ENCODE measurements at places on chromosomes 5 and 9.
A peak's percentile ranks its signal among the peaks of the same experiment; 100 is the strongest.

DNA sequence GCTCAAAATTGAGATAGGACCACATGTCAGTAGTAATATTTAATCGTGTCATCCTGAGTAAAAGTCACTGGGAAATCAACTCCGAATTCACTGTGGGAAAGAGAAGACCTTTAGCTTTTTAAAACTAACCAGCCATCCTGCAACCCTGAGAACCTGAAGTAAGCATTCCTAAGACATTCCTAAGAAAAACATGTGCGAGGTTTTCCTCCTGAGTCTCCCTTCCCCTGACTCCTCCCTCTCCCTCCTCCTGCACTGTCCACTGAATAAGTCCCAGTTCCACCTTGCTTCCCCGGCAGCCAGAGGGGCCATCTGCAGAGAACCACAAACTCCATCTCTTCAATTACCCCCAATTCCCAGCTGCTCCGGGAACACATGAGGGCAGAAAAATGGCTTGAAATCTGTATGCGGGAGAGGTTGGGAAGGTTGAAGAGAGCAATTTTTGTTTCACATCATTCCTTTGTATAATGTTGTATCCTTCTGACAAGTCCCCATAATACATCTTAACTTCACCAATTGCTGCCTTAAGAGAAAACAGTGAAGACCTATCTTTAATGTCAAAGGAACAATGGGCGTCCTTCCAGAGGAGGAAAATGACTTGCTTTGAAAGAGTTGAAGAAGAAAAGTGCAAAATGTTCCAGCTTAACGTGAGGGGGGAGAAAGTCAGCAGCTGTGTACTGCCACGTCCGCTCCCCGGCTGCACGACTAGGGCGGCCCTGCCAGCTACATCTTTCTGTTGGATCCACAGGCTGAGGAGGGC is 186.3 kb downstream of the ZNF462 start:
- DNase-seq: peak; percentile 38

- no peak for DNase-seq
These were observed 40.0 kb downstream of the MARCHF6 start for GRCh38 chr5:10393491-10393890.

DNA sequence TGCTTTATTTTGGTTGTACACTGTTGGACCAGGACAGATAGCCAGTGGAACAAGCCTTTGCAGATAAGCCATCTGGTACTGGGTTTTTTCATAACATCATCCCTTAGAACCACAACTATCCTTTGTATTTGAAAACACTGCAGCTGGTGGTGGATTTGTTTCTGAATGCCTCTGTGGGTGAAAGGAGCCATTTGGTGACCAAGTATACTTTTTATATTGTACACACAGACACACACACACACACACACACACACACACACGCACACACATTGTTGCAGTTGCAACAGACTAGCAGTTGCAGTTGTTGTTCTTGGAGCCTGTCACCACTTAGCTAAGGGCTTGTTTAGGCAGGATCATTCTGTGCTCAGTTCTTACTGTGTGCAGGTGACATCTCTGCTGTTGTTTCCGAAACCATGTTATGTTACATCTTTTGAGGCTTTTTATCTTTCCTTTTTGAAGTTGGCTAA is 22.9 kb upstream of the CAVIN4 start:
- no peak for DNase-seq

- DNase-seq: peak; percentile 18
These were observed 231.4 kb upstream of the TUT7 start for GRCh38 chr9:86585422-86586143.

DNA sequence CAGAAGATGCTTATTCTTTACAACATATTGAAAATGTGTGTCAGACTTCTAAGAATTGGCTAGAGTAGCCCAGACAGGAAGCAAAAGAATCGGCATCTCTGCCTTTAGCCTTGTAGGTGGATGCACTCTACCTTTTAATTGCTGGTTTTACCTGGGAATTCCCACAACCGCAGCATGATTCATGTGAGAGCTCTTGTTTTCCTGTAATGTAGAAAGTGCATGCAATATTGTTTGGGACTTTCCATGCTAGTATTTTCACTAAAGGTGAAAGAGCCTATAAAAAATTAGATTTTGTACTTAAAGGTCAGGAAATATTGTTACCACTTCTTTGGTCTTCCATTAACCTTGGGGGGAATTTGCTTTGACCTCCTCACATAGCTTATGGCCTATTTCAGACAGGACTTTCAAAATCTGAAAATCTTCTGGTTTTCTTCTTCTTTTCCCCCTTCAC is 89.8 kb downstream of the NTRK2 start:
- DNase-seq: no peak

DNA sequence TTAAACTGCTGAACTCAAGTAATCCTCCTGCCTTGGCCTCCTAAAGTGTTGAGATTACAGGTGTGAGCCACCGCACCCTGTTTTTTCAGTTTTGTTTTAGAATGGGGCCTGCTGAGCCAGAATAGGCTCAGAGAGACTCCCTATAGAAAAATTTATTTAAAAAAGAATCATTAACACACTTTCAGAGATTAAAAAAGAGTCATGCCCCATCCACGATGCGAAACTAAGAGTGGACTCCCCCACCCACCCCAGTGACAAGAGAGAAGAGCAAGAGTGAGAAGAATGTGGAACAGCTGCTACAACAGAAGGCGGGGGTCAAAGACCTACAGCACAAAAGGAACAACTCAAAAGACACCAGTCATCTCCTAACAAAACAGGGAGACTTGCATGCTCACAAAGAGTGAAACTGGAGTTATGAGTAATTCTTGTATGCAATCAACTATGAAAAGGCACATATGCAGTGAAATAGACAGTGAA is 47.2 kb downstream of the GLDC start:
- DNase-seq: no peak

DNA sequence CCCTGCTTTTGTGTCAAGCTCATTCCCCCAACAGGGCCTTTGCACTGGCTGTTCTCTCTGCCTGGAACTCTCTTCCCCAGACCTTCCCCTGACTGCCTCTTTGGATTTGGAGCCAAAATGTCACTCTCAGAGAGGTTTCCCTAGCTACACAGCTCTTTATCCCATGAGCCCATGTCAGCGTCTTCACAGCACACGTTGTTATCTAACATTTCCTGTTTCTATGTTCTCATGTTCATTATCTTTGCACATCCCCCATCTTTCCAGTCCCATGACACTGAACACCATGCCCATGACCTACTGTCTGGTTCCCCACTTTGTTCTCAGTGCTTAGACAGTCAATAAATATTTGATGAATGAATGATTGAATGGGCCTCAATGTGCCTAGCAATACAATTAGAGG is 26.3 kb upstream of the ARSI start:
- DNase-seq: no peak

DNA sequence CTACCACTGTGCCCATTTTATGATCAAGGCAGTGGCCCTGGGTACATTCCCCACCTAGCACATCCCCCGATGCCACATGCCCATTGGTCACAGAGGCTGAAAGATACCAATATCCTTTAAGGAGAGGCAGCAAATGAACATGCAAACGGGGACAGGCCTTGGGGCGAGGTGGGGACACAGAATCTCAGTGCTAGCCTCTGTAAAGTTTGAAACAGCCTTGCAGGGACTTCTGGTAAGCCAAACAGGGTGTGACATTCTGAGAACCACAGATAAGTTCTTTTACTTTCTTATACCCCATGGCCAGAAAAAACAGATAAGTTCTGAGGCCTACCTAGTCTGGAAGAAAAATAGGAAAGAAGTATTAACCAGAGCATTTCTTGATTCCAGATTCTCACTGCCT is 60.5 kb downstream of the ACER2 start:
- no peak for DNase-seq

DNA sequence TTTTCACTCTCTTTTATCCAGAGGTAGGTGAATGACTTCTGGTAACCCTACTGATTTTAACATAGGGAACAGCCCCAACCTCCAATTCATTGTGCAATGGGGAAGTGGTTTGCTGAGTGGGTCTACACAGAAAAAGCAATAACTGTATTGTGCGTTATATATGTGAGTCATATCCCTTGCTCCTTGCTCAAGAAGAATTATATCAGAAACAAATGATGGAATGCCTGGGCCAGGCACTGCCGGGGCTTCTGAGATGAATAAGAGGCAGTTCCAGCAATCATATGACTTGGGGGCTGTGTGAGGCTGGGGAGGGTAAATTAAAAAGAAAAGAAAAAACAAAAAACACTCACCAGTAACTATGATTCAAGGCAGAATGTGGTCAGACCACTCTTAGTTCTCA is 79.2 kb upstream of the ABCA1 start:
- no peak for DNase-seq

GRCh38 chr5:10740384-10740783 is 20.6 kb downstream of the DAP start:
- no peak for DNase-seq

DNA sequence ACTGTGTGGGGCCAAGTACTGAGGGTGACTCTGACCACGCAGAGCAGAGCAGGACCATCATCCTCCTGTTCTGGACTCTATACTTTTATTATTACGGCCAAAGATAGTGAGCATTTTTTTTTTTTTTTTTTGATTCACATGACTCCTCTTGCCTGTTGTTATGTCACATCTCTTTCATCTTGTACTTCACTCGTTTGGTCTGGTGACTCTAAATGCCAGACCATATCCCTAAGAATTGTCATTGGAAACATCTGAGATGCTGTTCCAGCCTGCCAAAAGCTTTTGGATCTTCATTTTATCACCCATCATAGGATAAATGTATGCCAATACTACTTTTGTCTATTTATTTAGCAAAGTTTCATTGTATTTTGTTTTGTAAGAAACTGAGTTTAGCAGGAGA is 168.2 kb upstream of the RAI14 start:
- no peak for DNase-seq

- no peak for DNase-seq
These were observed 259.0 kb upstream of the IRX1 start for GRCh38 chr5:3336666-3337065.

GRCh38 chr5:110851357-110851756 is 112.5 kb downstream of the SLC25A46 start:
- DNase-seq: no peak

GRCh38 chr9:98902516-98902915 is 41.2 kb upstream of the COL15A1 start:
- DNase-seq: no peak

GRCh38 chr5:34483442-34484033 is 172.6 kb upstream of the RAI14 start:
- DNase-seq: peak; percentile 38

GRCh38 chr5:41291323-41291722 is 78.0 kb upstream of the C6 start:
- DNase-seq: no peak

DNA sequence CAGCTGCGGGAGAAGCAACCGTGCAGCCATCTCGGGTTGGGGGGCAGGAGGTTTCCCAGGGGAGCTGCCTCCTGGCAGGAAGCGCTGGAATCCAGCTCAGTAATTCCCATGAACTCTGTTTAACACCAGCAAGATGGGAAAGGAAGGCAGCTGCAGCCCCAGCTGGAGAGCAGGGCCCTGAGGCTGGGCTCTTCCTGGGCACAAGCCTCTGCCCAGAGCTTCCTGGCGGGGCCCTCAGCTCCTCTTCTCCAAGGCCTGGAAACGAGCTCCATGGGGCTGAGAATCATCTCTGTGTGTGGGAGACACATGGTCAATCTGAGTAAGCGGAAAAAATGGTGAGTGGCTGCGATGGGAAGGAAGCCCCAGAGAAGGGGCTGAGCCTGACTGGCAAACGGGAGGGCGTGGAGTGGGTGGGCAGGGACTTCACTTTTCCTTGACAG is 6.3 kb downstream of the MRPL36 start:
- no peak for DNase-seq

- no peak for DNase-seq
These were observed 254.0 kb upstream of the GAS1 start for GRCh38 chr9:87201351-87201751.

- no peak for DNase-seq
These were observed 111.8 kb downstream of the CARTPT start for GRCh38 chr5:71830681-71831539.

DNA sequence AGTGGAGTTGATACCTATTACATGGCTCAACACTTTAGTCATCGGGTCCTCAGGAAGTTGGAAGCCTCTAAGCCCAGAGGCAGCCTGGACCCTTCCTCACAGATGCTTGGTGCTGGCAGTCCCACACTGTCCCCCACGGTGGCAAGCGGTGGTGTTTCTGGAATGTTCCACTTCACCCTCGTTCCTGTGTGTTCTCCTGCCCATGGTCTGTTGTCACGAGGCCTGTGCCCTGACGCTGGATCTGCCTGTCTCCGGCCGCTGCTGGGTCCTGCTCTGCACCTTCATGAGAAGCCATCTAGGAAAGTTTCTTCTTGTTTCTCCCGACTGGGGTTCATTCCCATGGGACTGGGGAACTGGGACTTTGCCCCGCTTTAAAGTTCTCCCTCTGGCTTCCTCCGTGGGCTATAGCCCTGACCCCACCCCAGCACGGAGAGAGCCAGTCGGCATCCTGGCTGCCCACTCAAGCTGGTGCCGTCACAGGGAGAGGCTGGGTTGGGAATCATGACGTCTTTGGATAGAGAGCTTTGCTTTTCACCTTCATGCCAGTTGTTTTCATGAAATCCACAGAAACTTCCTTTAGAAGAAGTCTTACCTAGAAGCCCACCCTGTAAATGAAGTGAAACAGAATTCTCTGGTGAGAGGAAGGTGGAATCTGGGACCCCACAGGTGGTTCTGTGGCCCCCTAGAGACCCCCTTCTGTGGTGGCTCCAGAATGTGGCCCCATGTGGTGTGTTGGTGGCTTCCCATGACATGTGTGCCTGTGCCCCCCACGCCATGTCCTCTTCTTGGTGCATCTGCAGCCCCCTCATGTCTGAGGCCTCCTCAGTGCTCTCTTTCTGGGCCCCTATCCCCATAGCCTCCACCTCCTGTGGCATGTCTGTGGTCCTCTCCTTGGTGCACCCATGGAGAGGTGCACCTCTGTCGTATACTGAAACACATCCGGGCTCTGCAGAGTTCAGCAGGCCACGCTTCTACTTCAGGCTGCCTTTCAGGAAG is 43.8 kb downstream of the TRIP13 start:
- no peak for DNase-seq

DNA sequence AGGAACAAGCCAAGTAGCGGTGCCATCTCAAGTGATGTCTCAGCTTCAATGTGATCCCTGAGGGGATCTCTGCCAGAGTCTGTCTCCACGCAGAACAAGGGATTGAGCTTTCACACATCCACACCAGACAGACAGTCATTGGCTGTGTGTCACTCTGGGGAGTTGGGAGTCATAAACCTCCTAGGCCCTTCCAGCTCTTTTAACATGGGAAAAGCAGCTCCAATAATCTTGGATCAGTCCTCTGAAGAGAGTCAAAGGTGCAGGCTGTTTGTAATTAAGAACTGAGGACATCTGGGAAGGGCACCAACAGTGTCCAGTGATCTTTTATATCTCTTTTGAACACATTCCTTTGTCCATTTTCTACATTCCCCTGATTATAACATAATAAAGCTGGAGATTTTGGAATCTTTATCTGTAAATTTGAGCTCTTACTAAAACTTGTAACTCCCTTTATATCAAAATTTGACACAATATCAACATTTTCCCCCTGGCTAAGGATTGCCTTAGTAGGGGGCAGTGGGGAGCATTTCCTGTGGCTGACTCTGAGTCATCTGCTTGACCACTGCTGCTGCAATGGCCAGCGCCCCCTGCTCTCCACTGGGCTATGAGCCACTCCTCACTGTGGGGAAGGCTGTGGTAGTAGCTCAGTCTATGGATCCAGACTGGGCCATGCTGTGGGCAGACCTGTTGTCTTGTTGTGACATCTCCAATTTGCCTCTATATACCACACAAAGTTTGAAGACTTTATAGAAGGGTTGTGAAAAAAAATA is 284.4 kb downstream of the OSTF1 start:
- no peak for DNase-seq

All from ELF-1 (cell line).